ENCODE measurements at places on chromosomes 6 and 20.

DNA sequence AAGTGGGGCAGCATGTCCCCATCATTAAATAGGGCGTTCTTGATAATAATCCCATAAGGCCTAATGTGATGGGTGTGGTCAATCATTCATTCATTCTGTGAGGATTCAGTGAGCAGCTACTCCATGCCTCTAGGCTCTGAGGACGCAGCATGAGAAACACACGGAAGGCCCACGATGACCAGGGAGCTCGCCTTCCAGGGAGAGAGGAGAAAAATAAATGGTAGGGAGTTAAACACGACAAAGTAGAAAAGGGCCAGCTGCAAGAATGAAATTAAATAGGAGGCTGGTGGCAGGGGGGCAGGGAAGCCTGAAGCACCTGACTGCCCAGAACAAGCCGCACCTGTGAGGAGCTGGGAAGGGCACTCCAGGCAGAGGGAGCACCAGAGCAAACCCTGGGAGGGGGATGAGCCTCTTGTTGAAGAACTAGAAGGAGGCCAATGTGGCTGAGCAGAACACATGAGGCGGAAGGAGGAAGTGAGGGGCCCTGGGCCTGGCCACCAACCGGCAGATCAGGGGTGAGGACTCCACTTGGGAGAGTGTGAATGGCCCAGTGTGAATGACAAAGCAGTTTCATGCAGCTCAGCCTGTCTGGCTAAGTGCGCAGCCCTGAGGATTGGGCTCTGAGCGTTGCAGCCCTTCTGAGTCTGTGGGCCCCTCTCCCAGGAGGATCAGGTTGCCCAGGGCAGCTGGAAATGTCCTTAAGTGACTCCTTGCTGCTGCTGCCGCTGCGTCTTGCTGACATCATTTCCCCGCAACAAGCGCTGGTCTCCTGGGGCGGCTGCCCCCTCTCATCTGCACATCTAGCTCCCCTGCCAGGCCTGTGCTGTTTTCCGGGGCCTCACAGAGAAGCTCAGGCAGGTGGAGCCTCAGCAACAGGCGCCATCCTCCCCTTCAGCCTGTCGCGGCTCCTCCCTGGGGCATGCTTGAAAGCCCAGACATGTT is 99.9 kb downstream of the CDH26 start:
- DNase-seq, result peak; percentile 100

DNA sequence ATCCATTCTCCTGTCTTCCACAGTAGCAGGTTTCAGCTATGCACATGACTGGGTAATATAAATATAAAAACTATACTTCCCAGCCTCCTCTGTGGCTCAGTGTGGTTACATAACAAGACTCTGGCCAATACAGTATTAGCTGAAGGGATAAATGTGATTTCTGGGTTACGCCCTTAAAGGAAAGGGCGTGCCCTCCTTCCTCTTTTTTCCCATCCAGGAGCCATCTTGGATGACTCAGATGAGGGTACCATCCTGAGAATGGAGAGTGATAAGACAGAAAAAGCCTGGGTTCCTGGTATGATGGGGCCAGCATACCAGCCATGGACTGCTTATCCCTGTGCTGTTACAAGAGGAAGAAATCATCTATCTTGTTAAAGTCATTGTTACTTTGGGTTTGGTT is 123.3 kb downstream of the NFATC2 start:
- DNase-seq, result no peak

DNA sequence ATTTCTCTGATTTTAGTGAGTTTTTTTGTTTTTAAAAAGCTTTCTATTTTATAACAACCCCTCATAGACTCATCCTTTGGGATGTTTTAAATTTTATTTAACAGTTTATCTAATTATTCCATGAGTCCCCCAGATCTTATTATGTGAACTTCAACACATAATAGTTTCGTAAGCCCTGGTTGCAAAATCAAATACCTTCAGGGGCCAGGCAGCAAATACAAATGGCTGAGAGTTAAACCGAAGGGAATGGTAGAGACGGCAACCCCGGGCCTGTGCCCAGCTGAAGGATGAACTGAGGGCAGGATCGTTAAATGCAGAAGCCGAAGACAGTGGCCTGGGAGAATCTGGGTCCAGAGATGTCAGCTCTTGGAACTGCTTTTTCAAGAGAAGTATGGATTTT is 88.4 kb downstream of the RTN4IP1 start:
- DNase-seq, result no peak

GRCh38 chr6:124190256-124190655 is 386.6 kb downstream of the NKAIN2 start:
- no peak for DNase-seq

DNA sequence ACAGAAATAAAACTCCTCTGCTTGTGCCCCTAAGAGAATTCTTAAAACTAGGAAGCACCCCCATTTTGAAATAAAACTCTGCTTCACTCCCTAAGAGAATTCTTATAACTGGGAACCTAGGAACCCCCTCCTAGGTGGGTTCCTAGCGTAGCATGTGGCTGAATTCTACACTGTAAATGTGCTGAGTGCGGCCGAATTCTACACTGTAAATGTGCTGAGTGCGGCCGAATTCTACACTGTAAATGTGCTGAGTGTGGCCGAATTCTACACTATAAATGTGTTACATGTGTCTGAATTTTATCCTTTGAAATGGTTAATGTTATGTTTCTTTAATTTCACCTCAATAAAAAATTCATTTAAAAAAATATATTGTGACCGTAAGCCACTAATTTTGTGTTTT is 79.3 kb downstream of the PSMB1 start:
- DNase-seq, result no peak

DNA sequence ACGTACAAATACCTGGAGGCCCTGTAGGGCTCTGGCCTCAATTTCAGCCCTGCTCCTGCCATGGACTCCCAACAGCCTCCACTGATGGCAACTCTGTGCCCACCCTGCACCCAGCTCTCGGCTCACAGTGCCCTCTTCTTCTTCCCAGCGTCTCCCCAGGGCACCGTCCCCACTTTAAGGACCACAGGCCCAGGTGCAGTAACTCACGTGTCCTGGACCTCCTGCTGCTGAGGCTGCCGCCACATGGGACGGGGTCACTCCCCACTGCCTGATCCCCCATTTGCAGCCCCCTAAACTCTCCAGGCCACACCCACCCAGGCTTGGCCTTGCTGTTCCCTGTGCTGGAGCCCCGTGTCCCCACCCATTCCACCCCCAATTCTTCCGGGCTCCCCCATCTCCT is 223.4 kb downstream of the PREX1 start:
- DNase-seq, result no peak

DNA sequence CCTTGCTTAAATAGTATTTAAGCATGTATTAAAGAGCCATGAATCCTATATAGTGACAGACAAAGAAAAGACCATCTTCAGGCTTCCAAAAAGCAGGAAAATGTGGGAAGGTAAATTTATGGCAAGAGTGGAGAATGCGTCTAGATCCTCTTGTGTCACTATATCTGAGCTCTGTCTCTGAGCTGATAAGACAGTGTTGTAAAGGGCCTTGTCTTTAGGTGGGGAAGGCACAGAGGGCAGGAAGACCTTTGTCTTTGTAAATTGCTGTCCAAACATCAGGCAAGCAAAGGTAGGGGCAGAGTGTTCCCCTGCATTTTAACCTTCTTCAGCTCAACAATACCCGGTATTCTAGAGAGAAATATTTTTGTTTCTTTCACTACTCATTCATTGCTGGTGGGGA is 33.9 kb upstream of the MBOAT1 start:
- no peak for DNase-seq

- no peak for DNase-seq
These were observed 2.9 kb upstream of the FNDC11 start for GRCh38 chr20:63551068-63551467.

- no peak for DNase-seq
These were observed 8.8 kb upstream of the PIM1 start for GRCh38 chr6:37160922-37161778.

GRCh38 chr6:157245436-157245835 is 77.9 kb downstream of the TMEM242 start:
- DNase-seq, result peak; percentile 45

GRCh38 chr6:40627316-40627715 is 40.2 kb upstream of the LRFN2 start:
- DNase-seq, result no peak

GRCh38 chr20:2918096-2919049 is 45.1 kb downstream of the PTPRA start:
- DNase-seq, result no peak

GRCh38 chr20:49557449-49557848 is 10.5 kb downstream of the PTGIS start:
- no peak for DNase-seq

DNA sequence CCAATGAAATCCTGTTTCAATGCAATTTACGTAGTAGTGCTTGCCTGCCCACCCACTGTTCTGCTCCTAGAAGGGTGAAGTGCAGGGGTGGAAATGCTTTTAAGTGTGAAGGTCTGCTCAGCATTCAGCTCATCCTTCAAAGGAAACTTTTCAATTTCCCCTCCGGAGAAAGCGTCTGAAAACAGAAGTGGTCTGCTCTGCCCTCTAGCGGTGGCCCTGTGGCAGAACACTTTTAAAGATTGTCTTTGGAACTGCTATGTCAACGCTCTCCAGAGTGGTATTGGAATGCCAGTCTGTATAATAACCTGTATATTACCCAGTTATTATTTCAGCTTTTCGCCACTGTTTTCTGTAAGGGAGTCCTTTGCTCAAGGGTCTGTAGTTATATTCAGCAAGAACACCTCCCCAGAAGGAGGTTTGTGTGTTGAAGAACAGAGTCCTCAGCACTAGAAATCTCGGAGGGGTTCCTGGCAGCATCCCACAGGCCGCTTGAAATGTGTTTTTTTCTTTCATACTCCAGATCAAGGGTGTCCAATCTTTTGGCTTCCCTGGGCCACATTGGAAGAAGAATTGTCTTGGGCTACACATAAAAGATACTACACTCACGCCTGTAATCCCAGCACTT is 63.1 kb upstream of the KLHL31 start:
- DNase-seq, result peak; percentile 24

DNA sequence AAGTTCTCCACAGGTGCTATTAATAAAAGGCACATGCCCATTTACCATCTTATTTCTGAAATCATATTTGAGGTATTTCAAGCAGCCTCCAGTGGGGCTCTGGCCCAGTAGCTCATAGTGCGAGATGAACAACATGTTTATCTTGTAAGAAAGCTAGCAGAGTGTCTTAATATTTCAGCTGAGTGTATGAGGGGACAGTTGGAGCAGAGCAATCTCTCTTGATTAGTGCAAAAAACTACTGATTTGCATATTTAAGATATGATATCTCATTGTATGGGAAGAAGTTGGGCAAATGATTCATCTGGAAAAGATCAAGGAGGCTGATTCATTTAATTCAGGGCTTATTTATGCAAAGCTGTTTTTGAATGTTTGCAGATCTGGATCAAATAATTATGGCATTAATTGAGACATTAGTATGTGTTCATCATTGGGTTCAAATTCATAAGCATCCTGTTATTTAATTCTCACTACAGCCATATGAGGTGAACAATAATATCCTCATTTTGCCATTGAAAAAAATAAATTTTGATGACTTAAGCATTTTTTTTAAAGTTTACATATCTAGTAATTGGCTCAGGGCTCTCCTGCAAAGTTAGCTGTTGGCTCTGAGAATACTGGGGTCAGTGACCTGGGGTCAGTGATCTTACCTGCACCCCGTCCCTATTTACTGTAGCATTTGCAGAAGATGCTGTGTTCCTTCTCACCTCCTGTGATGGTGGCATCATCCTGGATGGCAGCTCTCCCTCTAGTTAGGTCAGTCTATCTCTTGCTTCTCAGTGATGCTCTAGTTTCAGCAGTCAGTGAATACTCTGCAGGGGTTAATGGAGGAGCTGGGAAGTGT is 24.1 kb upstream of the GCLC start:
- DNase-seq, result no peak

DNA sequence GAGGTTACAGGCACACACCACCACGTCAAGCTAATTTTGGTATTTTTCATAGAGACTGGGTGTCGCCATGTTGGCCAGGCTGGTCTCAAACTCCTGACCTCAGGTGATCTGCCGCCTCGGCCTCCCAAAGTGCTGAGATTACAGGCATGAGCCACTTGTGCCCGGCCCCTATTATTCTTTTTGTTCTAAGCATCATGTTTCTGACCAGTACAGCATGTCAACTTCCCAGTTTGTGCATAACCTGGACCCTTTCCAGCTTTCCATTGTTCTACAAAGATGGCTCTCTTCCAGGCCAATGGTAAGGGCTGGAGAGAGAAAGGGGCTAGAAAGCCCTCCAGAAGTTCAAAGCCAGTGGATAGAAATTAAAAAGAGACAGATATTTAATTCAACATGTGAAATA is 91.3 kb upstream of the TNFAIP3 start:
- no peak for DNase-seq

GRCh38 chr6:157099912-157100593 is 223.3 kb downstream of the TMEM242 start:
- DNase-seq, result no peak

GRCh38 chr6:8707369-8707768 is 272.0 kb upstream of the SLC35B3 start:
- DNase-seq, result no peak

DNA sequence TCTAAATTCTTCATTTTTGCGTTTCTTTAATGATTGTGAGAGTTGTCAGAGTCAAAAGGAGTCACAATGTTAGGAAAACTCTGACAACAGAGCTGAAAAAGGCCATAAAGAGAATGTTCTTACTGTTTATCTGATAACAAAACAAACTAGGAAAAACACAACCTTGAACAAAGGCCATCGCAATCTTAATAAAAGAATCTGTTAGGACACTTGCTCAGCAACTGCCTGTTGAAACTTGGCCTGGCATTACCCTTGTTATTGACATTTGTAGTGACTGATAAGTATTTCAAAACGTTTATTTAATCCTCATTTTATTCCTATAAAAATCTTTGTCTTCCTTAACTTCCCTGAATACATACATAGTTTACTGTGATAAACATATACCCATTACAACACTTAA is 15.7 kb downstream of the GSTA1 start:
- DNase-seq, result no peak

DNA sequence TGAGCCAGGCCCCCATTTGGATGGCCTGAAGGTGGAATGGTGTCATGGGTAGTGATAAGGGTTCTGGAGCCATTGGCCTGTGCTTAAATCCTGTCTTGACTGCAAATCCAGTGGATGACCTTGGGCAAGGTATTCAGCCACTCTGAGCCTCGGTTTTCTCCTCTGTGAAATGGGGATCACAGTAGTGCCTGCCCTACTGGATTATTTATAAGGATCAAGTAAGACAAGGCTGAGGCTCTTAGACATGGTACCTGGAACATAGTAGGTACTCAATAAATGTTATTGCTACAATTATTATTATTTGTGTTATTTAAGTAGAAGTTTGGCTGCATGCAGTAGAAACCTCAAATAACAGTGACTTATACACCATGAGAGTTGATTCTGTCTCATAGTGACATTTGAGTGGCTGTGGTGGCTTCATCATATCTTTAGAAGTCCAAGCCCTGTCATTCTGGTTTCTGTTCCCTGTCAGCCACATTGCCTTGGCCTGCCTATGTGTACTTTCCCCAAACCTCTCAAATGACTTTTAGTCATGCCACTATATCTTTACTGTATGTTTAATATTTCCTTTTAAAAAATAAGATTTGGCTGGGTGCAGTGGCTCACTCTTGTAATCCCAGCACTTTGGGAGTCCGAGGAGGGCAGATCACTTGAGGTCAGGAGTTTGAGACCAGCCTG is 37.6 kb upstream of the CHMP4B start:
- no peak for DNase-seq
